Stomach (tissue), 19 donors: ENCODE measurements at places on chromosomes 16 and 17. TPM values are rescaled to one million over a fixed set of nuclear protein-coding genes. Genes with fewer than 3 reads are reported as not detected.
A peak's percentile ranks its signal among the peaks of the same experiment; 100 is the strongest.

GRCh38 chr17:74182041-74182723, 21.3 kb upstream of the RPL38 start:
- peak; percentile 54 for DNase-seq

Gene DDX52
- total RNA-seq, result 7.1 TPM

Gene SDF2
- 44.0 TPM for total RNA-seq

Gene SLC13A5
- not detected for total RNA-seq

GRCh38 chr17:15263206-15263579, 1.9 kb downstream of the PMP22 start:
- peak; percentile 54 for DNase-seq

- no peak for DNase-seq
Observed at GRCh38 chr16:29742683-29743275, 3.0 kb downstream of the C16orf54 start.

- no peak for DNase-seq
Observed at GRCh38 chr17:79624718-79625478, 14.0 kb upstream of the RBFOX3 start.

Gene CCL8
- total RNA-seq, result 6.7 TPM

Gene FBXW10B
- total RNA-seq, result not detected

Gene DHX38
- 11.1 TPM for total RNA-seq

- peak; percentile 93 for DNase-seq
Observed at GRCh38 chr17:17641621-17642409, 39.4 kb upstream of the RAI1 start.

DNA sequence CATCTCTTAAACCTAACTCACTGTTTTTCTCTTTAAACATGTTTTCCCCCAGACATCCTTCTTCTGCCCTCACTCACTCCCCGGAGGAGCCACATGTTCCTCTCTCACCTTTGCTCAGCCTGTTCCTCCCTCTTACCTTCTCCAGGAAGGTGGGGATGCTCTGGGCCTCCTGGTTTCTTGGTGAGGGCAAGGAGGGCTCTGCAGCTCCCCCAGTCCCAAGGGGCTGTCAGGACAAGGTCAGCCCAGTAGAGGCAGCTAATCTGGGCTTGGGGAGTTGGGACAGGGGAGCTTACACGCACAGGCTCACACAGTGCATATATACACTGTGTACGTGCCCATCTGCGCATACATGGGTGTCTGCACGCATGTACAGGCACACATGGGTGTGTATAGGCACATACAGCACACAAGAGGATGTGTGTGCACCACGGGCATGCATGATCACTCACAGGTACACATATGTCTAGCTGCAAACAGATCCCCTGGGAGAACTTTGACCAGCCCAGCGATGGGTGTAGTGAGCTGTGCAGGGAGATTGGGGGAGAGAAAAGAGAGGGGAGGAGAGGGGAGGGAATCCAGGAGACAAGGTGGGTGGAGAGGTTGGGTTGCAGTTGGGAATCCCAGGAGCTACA, 28.6 kb upstream of the SPNS3 start:
- DNase-seq, result no peak

- DNase-seq, result no peak
Observed at GRCh38 chr17:9380361-9380760, 195.3 kb downstream of the STX8 start.

DNA sequence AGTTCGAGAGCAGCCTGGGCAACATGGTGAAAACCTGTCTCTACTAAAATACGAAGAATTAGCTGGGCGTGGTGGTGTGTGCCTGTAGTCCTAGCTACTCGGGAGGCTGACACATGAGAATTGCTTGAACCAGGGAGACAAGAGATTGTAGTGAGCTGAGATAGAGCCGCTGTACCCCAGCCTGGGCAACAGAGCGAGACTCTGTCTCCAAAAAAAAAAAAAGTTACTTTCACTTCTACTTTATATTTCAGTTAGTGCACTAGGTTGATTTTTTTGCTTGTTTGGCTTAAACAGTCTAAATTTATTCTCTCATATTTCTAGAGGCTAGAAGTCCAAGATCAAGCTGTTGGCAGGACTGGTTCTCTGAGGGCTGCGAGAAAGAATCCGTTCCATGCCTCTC, 13.4 kb downstream of the CCDC102A start:
- no peak for DNase-seq

Gene SDK2
- 1.5 TPM for total RNA-seq

GRCh38 chr17:34248511-34249024, 6.5 kb upstream of the CCL2 start:
- peak; percentile 30 for DNase-seq

Gene CDK5R1
- total RNA-seq, result 0.45 TPM
